ENCODE measurements at places on chromosomes 3 and 15. TPM values are rescaled to one million over a fixed set of nuclear protein-coding genes. Genes with fewer than 3 reads are reported as not detected.

Gene PP2D1
- total RNA-seq, result not detected

DNA sequence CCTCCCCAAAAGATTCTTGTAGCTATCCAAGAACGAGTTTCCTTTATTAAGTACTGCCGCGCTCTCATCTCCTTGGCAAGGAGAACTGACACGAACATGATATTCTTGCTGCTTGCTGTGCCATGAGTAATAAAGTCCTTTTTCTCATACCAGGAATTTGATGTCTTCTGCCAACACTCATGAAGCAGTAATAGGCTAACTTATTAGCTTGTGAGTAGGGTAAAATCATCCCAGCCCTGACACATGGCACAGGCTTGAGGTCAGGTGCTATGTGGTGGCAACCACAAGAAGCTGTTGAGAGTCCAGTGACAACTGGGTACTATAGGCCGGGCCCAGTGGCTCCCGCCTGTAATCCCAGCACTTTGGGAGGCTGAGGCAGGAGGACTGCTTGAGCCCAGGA is 22.7 kb upstream of the UBXN7 start:
- no peak for DNase-seq

DNA sequence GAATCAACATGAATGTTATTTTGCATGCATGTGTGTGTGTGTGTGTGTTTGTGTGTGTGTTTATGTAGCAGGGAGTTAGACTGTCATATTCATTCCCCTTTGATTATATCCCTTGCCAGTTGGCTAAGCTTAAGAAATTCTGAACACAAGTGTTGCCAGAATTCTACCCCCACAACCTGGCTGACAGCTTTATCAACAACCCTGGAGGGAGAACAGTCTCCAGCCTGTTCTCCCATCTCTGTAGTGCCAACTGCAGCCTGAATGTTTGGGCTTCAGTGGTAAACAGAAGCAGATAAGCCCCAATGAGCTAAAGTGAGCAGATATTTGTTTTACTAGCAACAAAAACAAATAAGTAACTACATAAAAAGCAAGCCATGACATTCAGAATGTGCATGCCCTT is 162.6 kb upstream of the ABI3BP start:
- no peak for DNase-seq

Gene TLR9
- total RNA-seq, result 0.46 TPM

Gene FBXO22
- total RNA-seq, result 21.0 TPM

- DNase-seq, result no peak
Observed at GRCh38 chr3:178663201-178663934, 127.1 kb downstream of the KCNMB2 start.

GRCh38 chr15:79184465-79184892 is 93.9 kb upstream of the RASGRF1 start:
- peak; percentile 93 for DNase-seq

Measured in posterior vena cava (tissue), 2 donors.